Endothelial cell of umbilical vein (primary cell): ENCODE measurements at places on chromosomes 11 and 22.

DNA sequence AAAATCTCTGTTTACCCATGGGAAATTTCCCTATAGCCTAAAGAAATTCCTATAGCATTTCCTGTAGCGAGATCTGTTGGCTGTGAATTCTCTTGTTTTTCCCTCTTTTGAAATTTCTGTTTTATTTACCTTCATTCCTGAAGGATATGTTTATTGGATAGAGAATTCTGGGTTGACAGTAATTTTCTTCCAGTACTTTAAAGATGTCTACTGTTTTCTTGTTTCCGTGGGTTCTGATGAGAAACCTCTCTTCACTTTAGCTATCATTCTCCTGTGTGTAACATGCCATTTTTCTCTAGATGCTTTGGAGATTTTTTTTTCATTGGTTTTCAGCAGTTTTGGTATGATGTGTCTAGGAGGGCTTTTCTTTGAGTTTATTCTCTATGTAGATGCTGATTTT lies 77.5 kb upstream of the SORL1-AS1 start:
- DNase-seq: no peak

DNA sequence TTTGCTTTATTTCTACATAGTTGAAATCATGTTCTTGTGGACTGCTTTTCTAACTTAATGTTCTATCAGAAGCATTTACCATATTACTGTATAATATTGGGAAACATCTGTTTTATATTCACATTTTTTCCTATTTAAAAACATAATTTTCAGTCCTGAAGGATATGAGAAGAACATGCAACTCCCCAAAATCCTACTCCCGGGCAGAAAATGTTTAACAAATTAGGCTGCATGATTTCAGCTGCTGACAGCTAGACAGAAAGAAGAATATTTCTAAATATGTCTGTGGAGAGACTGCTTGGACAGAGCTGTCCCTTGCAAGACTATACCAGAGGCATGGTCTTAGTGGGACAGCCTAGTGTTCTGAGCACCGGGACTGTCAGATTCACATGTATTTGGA lies 15.7 kb upstream of the AMPD3 start:
- no peak for DNase-seq

GRCh38 chr11:67499808-67500483 lies 5.2 kb downstream of the PITPNM1 start:
- DNase-seq: no peak

DNA sequence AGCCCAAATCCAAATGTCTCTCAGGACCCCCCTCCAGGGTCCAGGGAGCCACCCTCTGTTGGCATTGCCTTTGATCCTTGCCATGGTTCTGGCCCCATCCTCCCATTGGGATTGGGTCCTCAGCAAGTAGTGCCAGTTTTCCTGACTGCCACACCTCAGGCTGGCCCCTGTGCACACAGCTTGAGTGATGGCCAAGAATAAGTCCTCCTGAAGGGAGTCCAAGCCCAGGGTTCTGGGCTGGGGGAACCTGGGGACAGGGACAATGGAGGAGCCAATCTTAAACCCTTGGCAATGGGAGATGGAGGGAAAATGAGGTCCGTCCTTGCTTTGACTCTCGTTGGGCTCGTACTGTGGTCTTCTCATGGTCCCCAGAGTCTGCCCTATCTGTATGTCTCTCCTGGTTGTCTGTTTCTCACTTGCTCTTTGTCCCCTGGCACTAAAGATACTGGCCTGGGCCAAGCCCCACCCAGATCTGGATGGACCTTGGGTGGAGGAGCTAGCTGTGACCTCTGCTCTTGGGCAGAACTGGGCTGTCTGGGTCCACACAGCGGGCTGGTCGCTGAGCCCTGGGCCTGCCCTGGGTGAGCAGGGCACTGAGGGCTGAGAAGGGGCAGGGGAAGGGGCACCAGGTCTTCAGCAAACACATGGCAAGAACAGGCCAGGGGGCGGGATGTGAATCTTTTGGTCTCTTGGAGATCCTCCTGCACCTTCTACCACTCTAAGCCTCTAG lies 2.9 kb downstream of the SOX10 start:
- no peak for DNase-seq

DNA sequence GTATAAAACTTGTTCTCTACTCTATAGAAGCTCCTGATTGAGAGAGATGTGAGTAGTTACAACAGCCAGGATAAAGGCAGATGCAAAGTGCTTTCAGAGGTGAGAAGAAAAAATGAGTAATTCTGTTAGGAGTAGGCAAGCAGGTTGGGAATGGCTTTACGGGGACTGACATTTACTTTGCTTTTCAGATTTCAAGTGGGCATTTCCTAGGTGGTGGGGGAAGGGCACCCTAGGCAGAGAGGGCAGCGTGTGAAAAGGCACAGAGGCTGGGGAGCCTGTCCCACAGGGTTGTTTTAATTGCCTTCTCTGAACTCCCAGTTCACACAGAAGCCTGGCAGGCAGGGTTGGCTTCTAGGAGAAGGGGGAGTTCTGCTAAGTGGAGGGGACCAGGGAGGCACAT lies 106.5 kb downstream of the NAV2 start:
- DNase-seq: no peak

DNA sequence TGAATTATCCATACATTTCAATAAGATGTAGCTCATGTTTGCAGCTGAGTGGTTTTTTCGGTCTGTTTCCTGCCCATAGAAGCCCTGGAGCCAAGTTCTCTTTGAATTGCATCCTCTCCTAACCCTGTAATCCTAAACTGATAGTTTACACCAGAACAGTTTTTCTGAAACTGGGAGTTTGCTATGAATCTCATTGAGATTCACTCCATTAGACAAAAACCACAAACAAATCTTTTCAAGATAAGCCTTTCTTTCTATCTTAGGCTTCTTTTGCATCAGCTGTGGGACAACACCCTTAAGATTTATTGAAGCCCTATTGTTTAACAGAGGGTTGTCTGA lies 324.8 kb downstream of the DYNC2H1 start:
- DNase-seq: no peak

GRCh38 chr11:33412241-33412640 lies 155.1 kb downstream of the HIPK3 start:
- no peak for DNase-seq

DNA sequence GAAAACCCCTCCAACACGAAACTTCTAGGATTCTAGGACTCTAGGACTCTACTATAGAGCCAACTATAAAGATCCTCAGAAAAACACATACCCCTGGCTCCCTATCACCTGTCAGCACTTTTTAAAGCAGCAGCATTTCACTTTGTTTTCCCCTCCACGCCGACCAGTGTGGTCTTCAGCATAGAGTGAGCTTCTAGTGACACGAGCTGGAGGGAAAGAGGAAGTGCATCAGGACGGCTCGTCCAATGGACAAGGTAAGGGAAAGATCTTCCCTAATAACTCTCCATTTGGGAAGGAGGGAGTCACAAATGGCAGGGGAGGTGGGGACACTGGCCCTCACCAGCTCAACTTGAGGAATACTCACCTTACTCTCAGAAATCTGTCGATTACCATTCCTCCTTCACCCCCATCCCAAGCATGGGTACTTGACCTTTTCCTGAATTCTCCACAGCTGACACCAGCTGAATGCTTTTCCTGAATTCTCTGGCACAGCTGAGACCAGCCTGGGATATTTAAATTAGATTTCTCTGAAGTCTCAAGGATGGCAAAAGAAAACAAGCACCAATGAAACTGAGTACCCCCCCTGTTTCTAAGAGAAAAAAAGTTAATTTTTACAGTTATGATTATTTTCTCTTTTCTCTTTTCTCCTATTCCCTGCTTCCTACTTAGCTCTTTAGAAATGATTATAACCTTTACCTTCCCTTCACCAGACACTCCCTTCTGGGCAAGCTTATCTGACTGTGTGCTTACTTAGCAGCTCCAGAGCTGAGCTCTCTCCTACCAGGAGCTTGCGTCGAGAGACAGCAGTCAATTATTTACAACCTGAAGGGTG lies 33.3 kb upstream of the NNMT start:
- peak; percentile 55 for DNase-seq

DNA sequence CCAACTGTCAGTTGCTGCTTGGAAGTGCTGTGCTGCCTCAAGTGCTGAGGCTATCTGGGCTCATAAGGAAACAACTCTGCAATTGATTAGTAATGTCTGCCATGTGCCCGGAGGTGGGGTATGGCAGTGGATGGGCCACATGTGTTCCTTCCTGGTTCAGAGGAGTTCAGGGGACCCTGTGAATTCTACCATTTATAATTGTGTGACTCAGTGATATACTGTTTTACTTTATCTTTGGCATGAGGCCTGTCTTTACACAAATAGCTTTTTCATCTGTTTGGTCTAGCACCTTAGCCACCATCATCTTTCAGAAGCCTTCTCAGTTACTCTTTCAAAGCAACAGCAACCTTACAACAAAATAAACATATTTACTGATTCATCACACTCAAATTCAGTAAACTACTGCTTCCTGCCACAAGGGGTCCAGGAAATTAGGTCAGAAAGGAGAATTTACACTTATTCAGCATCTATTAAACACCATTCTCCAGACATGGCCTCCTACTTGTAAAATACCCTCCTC lies 20.9 kb downstream of the DKK3 start:
- peak; percentile 78 for DNase-seq

DNA sequence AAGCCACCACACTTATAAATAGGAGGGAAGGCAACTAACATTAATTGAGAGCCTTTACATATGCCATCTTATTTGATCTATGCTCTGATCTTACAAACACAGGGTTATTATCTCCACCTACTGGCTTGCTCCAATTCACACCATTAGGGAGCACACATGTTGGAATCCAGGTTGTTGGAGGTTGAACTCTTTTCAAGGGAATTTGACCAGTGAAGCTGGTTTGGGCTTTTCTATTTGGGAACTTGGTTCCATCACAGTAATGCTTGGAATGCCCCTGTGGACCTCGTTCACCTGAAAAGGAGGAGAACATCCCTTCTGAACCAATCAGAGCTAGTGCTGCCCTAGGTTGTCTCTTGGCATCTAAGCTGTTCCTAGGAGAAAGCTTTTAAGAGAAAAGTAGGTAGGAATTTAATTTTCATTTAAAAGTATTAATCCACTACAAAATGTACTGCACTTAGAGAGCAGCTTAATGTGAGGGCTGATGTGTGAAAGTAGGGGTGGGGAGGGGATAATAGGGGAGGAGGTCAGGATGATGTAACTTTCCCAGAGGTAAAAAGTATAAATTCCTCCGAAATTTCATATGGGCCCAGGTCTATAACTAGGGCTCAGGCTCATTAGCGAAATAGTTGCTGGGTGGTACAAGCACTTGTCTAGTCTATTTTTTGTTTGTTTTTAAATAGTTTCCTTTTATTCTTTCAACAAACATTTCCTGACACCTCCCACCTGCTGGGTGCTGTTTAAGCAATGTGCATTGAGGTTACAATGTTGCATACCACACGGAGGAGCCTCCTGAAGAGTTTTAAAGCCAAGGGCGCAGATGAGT lies 7.6 kb upstream of the MICAL2 start:
- DNase-seq: no peak

GRCh38 chr11:26801601-26802000 lies 79.7 kb upstream of the SLC5A12 start:
- DNase-seq: no peak

GRCh38 chr22:39439170-39439569 lies 17.6 kb upstream of the MGAT3 start:
- DNase-seq: no peak
